ENCODE measurements at places on chromosomes 5 and 9.

- peak; percentile 93 for DNase-seq
These were observed 66.0 kb upstream of the KLF9 start for GRCh38 chr9:70480405-70480980.

- no peak for DNase-seq
These were observed 45.4 kb downstream of the ABCA1 start for GRCh38 chr9:104882566-104882965.

GRCh38 chr5:81171769-81172168, 61.4 kb upstream of the CKMT2 start:
- no peak for DNase-seq

- no peak for DNase-seq
These were observed 9.9 kb downstream of the SLC36A3 start for GRCh38 chr5:151293624-151294023.

All from head of caudate nucleus (tissue), 42 donors.